ENCODE measurements at places on chromosomes 6 and 20.
A peak's percentile ranks its signal among the peaks of the same experiment; 100 is the strongest.

GRCh38 chr6:34159844-34160243, 14.0 kb upstream of the GRM4 start:
- no peak for DNase-seq

- no peak for DNase-seq
Measured at GRCh38 chr6:116030770-116031169, 29.9 kb downstream of the FRK start.

- DNase-seq: no peak
Measured at GRCh38 chr6:138509371-138509770, 10.1 kb upstream of the NHSL1 start.

- no peak for DNase-seq
Measured at GRCh38 chr6:135209803-135210202, 28.7 kb downstream of the MYB start.

GRCh38 chr6:131547488-131547887, 25.5 kb upstream of the ARG1 start:
- no peak for DNase-seq

- no peak for DNase-seq
Measured at GRCh38 chr20:57263801-57264792, 2.3 kb downstream of the BMP7 start.

DNA sequence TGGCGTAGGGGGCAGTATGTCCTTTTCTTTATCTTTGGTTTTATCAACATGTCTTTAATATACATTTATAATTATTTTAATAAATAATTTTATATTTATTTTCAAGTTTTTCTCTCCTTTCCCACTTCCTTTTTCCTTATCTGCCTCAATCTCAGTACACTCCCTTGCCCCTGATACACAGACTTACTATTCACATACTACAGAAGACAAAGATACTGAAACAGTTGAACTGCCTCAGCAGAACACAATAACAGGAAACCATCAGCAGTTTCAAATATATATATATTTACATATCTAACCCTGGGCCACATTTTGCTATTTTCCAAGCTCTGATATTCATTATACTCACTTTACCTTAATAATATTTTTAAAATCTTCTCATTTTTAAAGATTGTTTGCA, 19.8 kb downstream of the IBTK start:
- DNase-seq: no peak

GRCh38 chr6:31791324-31792089, 4.0 kb downstream of the VARS1 start:
- DNase-seq: peak; percentile 55

- DNase-seq: peak; percentile 76
Measured at GRCh38 chr6:138572167-138572875, 73.0 kb upstream of the NHSL1 start.

- no peak for DNase-seq
Measured at GRCh38 chr6:116847227-116847626, 18.3 kb upstream of the GPRC6A start.

DNA sequence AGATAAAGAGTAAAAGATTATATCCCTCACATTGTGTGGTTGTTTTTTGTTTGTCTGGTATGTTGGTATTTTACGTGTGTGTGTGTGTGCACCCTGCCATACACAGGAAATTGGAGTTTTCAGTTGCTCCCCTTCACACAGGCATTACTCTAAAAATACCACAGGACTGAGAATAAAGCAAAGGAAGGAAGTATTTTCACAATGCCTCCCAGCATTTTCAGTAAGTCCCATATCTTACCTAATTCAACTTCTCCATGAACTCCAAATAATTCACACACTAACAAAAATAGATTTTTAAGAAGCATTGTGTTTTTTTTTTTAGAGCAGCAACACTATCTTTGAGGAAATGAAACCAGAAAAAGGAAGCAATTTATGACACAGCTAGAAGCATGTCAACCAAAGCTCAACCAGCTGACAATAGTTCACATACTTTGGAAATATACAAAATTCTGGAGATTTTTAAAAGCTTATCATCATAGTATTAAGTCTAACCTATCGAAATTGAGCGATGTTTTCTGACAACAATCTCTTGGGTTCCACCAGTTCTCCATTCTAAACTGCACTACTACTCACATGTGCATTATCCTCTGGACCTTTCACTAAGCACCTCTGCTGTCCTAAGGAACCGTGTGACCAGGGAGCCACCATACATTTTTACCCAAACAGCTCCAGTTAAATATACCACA, 2.1 kb downstream of the UBE2J1 start:
- no peak for DNase-seq

DNA sequence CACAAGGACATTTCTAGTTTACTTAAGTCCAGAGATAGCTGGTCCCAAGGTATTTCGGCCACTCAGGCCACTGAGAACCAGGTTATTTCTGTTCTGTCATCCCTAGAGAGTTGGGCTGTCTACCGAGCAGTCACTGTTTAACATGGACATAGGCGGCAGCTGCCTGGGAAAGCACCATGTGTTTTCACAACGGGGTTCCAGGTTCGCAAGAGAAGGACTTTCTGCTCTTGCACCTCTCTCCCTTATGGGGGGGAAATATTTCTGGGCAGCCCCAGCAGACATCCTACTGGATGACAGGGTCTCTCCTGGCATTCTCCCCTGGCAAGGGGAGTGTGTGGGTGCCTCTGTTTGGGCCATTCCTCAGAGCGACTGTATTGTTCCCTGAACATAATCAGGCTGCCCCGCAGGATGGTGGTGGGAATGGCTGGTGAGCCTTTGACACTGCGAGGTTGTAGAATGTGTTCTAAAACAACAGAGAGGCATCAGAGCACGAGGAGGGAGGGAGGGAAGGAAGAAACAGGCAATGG, 64.4 kb upstream of the DUSP22 start:
- no peak for DNase-seq

DNA sequence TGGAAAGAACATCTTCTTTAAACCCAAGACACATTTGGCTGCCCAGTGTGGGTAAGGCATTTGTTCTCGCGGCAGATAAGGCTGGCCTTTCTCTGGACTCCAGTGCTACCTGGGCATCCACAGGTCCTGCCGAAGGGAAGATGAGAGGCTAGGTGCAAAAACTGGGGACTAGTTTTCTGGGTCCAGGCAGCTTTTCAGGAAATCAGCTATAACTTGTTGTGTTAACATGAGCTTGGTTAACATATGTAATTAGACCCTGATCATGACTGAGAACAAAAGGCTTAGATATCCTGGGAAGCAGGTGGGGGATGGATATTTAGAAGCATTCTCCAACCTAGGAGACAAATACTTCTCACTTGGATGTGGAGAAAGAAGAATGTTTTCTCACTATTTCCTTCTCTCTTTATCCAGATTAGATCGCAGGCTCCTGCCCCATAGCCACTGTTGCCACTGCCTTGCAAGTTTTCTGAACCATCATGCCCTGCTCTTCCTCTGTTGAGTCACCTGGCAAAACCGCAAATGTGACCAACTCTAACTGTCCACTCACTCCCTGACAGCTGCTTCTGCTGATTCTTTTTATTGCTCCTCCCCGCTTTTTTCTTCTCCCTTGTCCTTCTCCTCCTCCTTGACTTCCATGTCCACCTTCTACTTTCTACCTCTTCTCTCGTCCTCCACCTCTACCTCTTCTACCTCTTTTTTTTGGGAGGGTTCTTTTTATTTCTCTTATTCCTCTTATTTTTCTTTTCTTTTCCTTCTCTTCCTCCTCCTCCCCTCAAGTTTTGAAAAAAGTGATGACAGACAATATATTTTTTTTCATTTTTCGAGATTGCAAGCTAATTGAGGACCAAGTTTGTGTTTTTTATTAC, 258.1 kb downstream of the UTRN start:
- DNase-seq: no peak

- DNase-seq: no peak
Measured at GRCh38 chr20:43220612-43221011, 30.9 kb upstream of the PTPRT start.

DNA sequence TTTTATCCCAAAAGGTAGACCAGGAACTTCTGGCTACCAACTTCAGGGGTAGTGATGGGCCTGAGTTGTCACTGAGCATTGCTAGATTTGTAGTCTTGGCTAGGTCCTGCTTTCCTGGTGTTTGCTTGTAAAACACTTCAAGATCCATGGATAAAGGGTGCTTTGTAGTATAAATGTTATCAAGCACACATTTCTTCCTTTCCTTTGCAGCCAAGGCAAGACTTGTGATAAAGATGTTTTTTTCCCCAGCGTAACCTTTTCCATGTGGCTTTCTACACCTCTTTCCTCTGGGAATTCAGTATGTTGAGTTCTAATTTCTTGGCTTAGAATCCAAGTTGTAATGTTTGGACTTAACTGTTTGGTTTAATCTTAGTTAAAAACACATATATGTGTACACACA, 122.8 kb upstream of the CLDN20 start:
- no peak for DNase-seq

DNA sequence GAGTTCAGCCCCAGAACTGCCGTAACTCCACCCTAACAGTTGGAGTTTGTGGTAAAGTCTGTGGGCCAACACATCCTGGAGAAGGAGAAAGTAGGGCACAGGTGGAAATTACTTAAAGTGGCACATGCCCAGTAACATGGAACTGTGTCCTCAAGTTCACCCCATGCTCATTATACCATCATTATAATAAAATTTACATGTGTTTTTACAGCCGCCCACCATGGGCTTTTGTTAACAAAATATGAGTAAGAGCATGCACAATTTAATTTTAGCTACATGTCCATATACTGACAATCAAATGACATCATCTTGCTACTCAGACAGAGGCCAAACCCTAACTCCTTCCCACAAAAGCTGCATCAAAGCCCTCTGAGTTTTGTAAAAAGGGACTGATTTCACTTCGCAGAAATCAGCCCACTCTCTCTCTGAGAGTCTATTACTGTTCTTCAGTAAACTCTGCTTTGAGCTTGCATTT, 17.3 kb upstream of the ELOVL4 start:
- DNase-seq: no peak

DNA sequence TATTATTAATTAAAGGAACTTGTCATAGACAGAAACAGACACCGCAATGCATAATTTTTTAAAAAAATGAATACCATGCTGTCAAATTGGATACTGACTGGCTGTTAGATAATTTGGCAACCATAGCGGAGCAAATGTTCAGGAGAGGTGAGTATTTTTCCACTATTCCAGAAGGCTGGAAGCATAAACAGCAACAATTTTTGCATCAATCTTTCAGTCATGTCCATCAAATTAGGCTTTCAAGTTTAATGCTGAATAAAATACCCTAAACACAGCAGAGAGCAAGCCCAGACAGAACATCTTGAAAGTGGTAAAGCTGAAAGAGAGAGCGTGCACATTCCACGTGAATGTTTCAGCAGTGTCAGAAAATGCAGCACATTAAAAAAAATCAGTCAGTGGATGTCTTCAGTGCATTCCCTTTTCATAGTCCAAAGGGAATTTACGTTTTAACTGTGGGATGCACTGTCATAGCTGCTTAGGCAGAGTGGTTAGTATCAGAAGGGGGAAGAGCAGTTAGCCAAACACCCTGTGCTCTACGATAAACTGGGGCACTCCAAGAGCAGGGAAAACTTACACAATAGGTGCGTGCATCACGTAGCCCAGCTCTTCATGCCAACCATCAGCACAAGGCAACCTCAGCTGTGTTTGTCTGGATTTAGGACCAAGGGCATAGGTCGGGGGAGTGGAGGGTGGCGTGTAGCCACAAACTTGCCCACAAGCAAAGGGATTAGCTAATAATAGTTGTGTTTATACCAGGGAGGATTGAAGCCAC, 116.2 kb upstream of the STMND1 start:
- no peak for DNase-seq

DNA sequence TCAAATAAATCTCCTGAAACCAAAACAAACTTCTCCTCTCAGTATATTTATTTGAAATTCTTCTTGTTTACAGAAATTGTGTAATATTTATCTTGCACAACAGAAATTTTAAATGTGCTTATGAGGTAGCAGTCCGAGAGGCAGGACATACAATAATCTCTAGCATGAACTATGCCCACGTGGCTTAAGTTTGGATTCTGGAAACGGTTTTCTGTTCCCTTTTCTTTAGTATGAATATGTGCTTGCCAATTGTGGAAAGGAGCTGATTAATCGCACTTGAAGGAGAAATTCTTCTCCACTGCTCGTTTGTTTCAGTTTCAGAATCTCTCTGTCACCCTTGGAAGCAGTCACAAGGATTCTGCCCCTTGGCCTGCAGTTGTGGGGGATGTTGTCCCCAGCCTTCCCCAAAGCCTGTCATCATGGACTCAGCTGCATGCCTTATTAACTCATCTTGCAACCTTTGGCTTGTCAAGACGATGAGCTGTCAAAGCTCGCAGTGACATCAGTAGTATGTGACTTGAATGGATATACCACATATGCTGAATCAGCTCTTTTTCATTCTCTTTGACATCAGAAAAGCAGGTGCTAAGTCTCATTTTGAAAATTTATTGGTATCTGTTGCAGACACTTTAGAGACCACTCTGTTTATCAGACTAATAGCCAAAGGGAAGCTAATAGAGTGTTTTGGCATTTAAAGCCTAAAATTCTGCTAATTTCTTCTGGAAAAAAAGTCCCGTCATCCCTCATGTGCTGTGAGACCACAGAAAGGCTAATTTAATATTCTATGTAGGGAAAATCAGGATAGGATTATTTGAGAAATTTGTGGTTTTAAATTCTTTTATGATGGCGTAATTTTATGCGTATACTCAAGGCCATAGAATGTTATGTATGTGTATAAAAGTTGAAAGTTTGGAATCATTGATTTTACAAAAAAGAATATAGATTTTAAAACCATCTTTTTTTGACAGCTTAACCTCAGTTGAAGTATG, 186.8 kb downstream of the ARID1B start:
- no peak for DNase-seq

GRCh38 chr6:144415014-144415413, 129.9 kb downstream of the UTRN start:
- DNase-seq: no peak

DNA sequence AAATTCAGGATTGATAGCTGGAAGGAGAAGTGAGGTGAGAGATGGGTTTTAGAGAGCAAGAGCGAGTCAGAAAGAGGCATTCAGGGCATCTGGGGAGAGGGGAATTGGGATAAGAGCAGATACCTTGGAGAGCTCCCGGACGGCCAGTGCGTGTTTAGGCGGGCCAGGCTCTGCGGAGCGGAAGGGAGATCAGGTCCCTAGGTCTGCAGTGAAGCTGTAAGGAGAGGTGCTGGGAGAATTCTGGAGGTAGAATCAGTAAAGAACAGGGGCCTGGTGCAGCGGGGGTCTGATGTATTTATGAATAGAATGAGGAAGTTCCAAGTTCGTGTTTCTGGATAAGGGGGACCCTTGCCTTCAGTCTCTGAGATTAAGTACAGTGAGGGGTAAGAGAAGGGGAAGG, 47.4 kb upstream of the FAM83D start:
- peak; percentile 44 for DNase-seq

- no peak for DNase-seq
Measured at GRCh38 chr6:90677440-90677839, 90.6 kb upstream of the MAP3K7 start.

GRCh38 chr20:37516811-37517750, 4.0 kb upstream of the NNAT start:
- DNase-seq: no peak

- DNase-seq: no peak
Measured at GRCh38 chr6:94289131-94289530, 869.8 kb upstream of the EPHA7 start.

DNA sequence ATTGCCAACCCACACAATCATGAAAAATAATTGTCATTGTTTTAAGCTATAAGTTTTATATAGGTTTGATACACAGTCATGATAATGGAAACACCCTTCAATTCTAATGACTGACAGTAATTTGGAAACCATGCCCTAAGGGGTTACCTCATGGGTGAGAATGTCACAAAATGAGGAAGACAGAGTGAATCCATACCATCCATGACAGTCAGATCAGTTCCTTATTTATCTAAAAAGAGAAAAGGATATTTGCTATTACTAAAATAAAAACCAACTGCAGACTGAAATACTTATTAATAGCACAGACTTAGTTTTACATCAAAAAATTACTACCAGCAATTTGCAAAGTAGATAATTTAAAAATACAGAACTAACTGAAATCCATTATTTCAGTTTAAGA, 437.8 kb downstream of the UTRN start:
- no peak for DNase-seq

All from neuronal stem cell (in vitro differentiated cells).